Ureter (tissue), 1 donor: ENCODE measurements at places on chromosomes 3 and 15. TPM values are rescaled to one million over a fixed set of nuclear protein-coding genes. Genes with fewer than 3 reads are reported as not detected.

GRCh38 chr3:50347187-50347813 is 1.8 kb upstream of the ZMYND10 start:
- DNase-seq = peak; percentile 77

GRCh38 chr15:36358523-36358922 is 220.9 kb upstream of the CDIN1 start:
- no peak for DNase-seq

GRCh38 chr3:188686324-188686723 is 485.4 kb upstream of the TPRG1 start:
- no peak for DNase-seq

GRCh38 chr3:18378218-18378617 is 46.9 kb downstream of the SATB1 start:
- DNase-seq = no peak

Gene TGM5
- total RNA-seq = 0.91 TPM
